ENCODE measurements at places on chromosomes 1 and 21. TPM values are rescaled to one million over a fixed set of nuclear protein-coding genes. Genes with fewer than 3 reads are reported as not detected.

GRCh38 chr1:8047686-8048445 is 21.8 kb upstream of the ERRFI1 start:
- no peak for DNase-seq

GRCh38 chr1:8858112-8858668 is 20.3 kb downstream of the ENO1 start:
- DNase-seq: no peak

GRCh38 chr1:159121526-159121925 is 45.0 kb upstream of the AIM2 start:
- no peak for DNase-seq

GRCh38 chr1:112904071-112904830 is 51.7 kb downstream of the SLC16A1 start:
- no peak for DNase-seq

DNA sequence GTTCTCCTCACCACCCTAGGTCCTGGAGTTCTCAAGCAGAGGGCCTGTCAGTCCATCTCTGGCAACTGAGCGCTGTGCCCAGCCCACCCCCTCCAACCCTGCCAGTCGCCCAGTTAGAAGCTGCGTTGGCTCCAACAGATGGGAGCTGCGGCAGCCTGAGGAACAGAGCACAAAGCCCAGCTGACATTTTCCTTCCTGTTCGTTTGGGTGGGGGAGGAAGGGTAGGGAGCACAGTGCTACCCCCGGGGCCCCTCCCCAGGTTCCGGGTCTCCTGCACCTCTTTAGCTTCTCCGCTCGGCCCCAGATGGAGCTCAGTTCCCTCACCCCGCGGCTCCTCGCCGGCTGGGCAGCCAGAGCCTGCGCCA is 1.4 kb downstream of the LRRN2 start:
- no peak for DNase-seq

GRCh38 chr21:41018431-41018830 is 149.5 kb upstream of the BACE2 start:
- no peak for DNase-seq

DNA sequence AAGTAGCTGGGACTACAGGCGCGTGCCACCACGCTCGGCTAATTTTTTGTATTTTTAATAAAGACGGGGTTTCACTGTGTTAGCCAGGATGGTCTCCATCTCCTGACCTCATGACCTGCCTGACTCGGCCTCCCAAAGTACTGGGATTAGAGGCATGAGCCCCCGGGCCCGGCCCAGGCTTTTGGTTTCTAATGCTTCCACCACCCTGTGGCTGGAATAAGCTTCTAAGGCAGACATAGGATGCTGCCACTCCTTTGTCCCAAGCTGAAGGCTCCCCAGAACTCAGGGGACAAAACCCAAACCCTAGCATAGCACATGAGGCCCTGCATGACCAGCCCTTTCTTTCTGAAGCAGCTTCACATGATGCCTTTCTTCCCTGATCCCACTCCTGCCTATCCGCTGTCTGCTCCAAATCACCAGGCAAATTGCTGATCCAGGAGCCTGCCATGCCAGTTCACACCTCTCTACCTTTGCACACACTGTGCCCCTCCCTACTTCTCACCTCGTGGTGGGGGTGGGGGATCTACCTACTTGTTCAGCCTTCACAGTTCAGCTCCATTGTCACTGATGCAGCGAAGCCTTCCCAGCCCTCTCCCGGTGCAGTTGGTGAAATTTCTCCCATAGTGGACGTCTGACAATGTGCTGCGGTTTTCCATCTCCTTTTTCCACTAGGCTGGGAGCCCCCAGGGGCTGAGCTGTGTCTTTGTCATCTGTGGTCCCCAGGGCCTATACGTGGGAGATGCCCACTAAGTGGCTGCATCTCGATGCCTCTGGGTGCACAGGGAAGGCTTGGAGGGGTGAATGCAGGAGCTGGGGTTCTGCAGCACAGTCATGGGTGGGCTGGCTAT is 6.9 kb downstream of the PTPRU start:
- no peak for DNase-seq

DNA sequence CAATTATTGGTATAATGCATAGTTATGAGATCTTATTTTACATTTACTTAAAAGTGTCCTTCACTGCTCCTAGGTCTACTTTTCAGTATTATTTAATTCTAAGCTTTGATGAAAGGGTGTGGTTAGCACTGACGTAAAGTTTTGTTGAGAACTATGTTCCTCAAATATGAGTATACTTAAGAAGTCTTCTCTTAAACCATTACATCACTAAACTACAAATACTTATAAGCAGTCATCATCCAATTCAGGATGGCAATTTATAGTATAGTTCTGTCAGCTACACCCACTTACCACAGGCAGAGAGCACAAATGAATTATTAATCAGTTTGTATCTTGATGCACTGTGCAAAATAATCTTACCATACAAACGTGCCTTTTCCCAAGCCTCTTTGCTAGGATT is 27.0 kb downstream of the TRMT1L start:
- DNase-seq: no peak

DNA sequence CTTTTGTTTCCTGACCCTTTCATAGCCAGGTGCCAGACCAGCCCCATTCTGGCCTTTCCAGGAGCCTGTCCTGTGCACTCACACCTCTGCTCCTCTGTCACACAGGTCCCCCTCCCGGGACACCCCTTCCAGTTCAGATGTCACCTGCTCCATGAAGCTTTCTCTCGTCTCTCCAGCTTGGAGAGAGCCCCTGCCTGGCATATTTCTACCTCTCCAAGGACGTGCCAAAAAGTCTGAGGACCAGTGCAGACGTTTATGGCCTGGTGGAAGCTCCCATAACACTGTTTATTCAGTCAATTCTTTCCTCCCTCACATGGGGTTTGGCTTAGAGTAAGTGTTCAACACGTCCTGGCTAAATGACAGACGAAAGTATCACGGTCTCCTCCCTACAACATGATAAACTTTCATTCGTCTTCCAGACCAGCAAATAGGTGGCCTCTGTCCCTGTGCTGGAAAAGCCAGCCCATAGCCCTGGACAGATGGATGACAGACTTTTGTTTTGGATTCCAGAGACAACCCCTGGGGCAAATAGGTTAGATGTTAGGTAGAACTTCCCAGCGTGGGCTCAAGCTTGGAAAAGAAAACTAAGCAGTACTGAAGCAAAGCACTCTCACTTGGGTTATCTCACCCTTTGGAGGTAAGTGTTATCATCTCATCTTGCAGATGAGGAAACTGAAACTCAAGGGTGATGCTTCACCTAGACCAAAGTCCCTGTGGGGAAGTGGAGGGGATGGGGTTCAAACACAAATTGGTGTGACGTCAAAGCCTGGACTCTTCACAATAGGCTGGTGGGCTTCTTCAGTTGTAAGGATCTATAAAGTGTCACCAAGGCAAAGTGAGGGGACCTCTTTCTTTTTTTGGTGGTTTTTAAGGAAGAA is 52.9 kb upstream of the ECE1 start:
- DNase-seq: no peak

DNA sequence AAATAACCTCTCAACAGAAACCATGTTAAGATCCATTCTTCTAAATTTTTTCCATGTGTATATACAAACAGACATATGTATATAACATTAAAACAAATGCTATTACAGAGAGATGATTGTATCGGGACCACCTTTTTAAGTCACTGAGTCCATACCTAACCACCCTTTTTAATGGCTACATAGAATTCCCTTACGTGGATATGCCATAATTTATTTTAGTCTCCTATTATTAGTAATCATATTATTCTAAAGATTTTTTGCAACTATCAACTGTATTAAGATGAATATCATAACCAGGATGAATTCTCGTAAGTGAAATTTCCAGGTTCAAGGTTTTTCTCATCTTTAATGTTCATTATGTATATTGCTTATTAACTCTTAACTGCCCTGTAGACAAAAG is 259.7 kb downstream of the HHAT start:
- DNase-seq: no peak

Gene GUCA2A
- not detected for total RNA-seq

DNA sequence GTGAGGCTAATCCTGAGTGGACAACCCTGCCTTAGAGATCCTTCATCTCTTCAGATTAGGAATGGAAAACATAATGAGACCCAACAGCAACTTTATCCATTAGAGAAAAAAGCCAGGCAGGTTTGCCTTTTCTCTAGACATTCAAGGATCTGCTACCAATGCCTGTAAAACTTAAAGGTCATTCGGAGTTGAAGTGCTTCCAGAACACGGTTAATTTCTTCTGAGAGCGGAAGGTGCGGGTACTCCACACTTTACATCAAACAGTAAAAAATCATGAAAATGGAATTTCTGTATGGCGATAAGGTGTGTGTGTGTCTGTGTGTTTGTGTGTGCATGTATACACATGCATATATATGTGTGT is 65.2 kb upstream of the PRKACB start:
- DNase-seq: no peak

DNA sequence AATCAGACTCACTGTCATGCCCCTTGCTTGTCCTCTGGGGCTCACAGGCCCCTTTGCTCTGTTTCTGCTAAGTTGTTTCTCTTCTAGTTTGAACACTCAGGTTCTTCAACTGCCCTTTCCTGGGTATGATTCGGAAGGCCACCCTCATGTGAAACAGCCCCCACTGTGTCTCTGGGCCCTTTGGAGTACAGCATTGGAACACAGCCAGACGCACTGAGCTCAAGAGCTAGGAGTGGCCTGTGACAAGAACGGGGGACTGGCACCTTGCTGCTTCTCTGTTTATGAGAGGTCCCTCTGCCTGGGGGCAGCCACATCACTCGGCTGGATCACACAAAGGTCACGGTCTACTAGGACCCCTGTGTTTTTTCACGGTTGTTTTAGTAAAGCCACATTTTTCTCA is 114.4 kb upstream of the ZC3H12A start:
- no peak for DNase-seq

Gene TTC39A
- 8.4 TPM for total RNA-seq

Gene NOTCH2NLA
- 71.2 TPM for total RNA-seq

GRCh38 chr1:89941110-89941766 is 53.7 kb upstream of the ZNF326 start:
- no peak for DNase-seq

- no peak for DNase-seq
Observed at GRCh38 chr1:118504867-118505266, 319.8 kb upstream of the SPAG17 start.

DNA sequence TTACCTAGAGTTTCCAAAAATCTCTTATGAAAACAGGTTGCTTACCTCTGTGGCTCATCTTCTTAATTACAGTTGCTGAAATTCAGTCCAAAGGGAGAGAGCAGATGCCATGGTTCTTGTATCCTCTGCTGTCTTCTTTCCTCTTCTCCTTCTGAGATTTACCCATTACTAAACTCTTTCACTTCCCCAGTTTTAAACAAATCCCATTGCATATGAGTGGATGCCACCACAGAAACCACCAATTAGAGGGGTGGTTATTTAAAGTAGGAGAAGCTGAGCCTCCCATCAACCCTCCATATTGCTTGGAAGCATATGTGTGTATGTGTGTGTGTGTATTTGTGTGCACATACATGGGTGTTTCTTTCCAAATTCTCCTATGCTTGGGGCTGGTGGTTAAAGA is 128.5 kb upstream of the KCNK1 start:
- no peak for DNase-seq

GRCh38 chr1:12542616-12543592 is 75.1 kb downstream of the DHRS3 start:
- no peak for DNase-seq

GRCh38 chr1:219523411-219523810 is 89.5 kb downstream of the ZC3H11B start:
- DNase-seq: no peak

Gene OR10J1
- not detected for total RNA-seq

DNA sequence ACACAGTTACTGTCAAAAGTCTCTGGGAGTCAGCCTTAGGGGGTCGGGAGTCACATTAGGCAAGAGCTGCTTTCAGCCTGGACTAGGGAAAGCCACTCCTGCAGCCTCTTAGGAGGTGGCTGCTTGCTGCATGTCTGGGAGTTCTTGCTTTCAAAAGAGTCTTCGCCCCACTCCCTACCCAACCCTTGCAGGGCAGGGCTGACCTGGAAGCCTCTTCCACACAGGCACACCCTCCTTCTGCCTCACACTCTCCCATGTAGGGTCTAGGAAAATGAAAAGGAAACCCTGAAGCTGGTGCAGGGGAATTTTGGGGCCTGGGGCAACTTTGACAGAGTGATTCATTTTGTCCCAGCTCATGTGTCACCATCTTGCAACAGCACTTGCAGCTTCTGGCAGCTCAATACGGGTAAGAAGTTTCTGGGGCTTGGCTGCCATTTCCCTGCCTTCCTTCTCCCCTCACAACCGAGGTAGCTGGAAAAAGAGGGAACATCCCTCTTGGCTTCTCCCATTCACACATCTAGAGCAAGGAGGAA is 37.3 kb downstream of the KCND3 start:
- DNase-seq: no peak

- no peak for DNase-seq
Observed at GRCh38 chr1:242854466-242854865, 330.0 kb upstream of the PLD5 start.

DNA sequence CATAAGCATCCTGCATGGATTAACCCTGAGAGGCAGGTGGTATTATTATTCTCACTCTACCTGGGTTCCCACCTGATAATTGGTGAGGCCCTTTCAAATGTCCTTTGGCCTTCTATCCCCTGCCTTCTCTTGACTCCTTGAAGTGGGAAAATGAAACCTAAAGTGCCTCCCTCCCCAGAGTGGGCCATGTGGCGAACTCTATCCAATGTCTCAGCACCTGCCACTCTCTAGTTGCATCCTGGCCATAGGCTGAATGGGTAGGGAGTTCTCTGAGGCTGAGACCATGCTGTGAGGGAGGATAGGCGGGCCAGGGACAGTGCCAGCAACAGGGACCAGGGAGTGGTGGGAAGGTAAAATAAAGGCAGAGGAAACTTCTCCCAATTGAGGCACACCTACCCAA is 35.3 kb downstream of the ELF3 start:
- no peak for DNase-seq

- no peak for DNase-seq
Observed at GRCh38 chr1:29824511-29825273, 588.4 kb downstream of the PTPRU start.

- no peak for DNase-seq
Observed at GRCh38 chr1:207941665-207942064, 30.7 kb upstream of the CD34 start.

DNA sequence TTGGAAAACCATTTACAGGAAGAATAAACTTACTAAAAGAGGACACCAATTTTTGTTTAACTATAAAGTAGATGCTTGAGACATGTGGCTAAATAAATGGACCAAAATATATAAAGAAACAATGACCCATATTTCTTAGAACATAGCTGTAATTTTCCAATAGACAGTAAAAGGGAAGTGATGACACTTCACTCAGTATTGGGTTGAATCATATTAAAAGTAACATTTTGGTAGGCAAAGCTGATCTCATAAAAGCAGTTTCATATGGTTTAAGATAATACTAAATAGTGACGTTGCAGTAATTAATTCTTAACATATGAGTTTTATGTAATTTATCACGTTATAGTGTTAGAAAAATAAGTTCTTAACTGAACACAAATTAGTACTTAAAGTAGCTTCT is 308.9 kb upstream of the RUNX1 start:
- no peak for DNase-seq

DNA sequence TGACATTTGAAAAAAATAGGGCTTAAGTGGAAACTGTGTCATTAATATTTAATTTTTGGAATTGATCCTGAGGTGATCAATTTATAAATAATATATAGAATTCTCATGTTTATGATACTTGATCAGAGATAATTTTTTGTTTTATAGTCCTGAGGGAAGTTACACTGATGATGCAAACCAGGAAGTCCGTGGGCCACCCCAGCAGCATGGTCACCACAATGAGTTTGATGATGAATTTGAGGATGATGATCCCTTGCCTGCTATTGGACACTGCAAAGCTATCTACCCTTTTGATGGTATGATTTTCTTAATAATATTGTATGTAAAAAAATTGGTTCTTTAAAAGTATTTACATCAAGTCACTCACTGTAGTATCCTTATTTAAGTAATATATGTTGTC is 101.2 kb downstream of the FNBP1L start:
- DNase-seq: no peak

Gene RHD
- not detected for total RNA-seq
